ENCODE measurements at places on chromosomes 2 and 18. TPM values are rescaled to one million over a fixed set of nuclear protein-coding genes. Genes with fewer than 3 reads are reported as not detected.

Gene ARL5A
- 18.1 TPM for polyA plus RNA-seq

Gene PDE11A
- polyA plus RNA-seq: 0.58 TPM

Gene LIMS4
- 5.5 TPM for polyA plus RNA-seq

Gene LIMS2
- polyA plus RNA-seq: 107 TPM

Gene CYP27C1
- not detected for polyA plus RNA-seq

Gene SMYD1
- not detected for polyA plus RNA-seq
